ENCODE measurements at places on chromosomes 1 and 21.

DNA sequence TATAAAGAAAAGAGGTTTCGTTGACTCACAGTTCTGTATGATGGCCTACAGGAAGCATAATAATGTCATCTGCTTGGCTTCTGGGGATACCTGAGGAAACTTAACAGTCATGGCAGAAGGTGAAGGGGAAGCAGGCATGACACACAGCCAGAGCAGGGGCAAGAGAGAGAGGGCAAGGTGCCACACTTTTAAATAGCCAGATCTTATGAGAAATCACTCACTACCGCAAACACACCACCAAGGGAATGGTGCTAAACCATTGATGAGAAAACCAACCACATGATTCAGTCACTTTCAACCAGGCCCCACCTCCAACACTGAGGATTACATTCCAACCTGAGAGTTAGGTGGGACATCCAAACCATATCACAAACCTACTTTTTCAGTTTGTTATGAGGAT lies 245.9 kb upstream of the SGIP1 start:
- no peak for DNase-seq

DNA sequence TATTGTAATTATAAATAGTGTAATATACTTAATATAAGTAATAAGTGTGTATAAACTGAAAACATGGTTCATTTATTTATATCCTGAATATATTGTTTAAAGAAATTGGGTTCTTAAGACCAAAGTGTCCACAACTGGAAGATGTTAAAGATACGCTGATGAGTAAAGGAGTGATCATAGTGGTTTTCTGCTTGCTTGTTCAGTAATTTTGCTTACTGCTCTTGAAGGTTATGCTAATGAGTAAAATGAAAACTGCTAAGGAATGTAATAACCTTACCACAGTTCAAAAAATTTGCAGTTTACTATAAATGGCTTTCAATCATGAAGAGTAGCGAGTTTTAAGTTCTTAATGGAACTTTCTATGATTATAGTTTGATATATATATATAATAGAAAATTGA lies 22.0 kb downstream of the DONSON start:
- DNase-seq: no peak

DNA sequence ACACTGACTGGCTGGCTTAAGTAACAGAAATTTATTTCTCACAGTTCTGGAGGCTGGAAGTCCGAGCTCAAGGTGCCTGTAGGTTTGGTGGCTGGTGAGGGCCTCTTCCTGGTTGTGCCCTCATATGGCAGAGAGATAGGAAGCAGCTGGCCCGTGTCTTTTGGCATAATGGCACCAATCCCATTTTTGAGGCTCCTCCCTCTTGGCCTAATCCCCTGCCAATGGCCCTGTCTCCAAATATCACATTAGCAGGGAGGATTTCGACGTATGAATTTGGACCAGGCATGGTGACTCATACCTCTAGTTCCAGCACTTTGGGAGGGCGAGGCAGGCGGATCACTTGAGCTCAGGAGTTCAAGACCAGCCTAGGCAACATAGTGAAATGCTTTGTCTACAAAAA lies 37.4 kb downstream of the AGPAT3 start:
- DNase-seq: no peak

DNA sequence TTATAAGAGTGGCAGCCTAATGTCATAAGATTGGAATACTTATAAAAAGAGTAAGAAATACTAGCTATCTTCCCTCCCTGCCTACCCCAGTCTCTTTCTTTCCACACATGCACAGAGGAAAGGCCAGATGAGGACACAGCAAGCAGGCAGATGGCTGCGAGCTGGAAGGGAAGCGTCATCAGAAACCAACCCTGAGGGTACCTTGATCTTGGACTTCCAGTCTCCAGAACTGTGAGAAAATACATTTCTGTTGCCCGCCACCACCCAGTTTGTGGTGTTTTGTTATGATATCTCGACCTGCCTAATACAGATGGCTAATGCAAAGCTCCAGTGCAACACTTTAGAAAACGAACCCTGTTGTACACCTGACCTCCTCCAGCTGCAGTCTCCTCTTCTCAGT lies 2.3 kb upstream of the OR2C3 start:
- DNase-seq: no peak

- DNase-seq: no peak
Measured at GRCh38 chr1:147618077-147618569, 52.2 kb downstream of the ACP6 start.

GRCh38 chr1:90713741-90714509 lies 3.2 kb downstream of the BARHL2 start:
- no peak for DNase-seq

DNA sequence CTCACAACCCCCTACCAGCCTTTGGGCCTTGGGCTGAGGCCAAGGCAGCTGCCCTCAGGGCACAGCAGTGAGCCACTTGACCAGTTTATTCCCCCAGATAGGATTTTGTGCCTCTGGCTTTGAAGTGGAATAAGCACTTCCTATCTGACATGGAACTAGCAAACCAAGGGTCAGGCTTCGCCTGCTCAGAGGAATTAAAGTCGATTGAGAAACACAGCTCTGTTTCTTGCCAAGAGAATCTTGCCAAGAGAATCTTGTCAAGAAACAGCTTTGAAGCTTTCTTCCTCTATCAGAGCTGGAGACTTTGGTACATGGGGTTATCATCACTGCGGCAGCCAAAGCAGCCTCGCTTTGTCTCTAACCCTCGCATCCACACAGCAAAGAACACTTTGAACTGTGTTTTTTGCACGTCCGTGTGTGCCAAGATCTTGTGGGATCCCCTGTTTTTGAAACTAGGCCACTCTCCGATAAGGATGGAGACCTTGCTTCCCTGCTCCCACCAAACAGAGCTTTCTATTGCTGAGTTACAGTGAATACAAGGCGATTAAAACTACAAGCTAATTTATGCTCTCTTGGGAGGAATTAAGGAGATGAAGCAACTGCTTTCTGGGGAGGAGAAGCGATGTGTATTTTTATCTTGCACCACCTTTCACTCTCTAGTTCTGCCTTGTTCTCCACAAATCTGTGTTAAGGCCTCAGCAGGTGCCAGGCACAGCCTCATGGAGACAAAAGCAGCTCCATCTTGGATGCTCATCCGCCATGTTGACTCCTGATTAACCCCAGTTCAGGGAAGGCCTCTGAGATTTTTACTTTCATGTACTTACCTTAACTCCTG lies 67.3 kb downstream of the RHOU start:
- DNase-seq: peak; percentile 39

DNA sequence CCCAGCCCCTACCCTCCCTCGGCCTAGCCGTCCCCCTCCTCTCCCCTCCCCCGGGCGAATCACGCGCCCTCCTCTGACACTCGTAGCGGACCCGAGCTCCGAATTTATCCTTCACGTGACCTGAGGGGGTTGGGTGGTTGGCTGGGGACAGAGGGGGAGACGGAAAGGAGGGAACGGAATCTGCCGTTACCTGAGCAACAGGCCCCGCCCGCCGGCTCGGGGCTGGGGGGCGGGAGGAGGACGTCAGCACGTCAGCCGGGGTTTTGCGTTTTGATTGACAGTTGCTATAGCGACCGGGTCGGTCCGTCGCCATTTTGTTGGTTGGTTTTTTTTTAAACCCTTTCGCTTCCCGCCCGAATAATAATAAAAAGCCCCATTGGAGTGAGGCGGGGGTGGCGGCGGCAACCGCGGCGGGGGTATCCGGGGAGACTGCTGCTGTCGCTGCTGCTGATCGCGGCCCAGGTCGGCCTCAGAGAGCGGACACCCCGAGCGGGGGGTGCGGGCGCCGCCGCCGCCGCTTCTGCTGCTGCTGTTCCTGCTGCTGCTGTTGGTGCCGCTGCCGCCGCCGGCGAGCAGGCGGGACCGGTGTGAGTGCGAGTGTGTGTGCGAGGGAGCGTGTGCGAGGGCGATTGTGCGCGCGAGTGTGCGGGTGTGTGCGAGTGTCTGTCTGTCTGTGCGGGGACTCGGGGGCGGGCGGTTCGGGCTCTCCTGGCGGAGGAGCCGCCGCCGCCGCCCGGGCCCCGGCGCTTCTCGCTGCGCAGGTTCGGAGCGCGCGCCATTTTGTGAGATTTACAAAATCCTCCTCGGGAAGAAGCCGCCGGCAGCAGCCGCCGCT lies at the start of gene DYRK1A:
Gene DYRK1A, plus strand, starts transcription at position 292 of the 835 bp plus-strand sequence. CDS start 53,602 bp downstream, outside the sequence.
- peak; percentile 99 for DNase-seq

DNA sequence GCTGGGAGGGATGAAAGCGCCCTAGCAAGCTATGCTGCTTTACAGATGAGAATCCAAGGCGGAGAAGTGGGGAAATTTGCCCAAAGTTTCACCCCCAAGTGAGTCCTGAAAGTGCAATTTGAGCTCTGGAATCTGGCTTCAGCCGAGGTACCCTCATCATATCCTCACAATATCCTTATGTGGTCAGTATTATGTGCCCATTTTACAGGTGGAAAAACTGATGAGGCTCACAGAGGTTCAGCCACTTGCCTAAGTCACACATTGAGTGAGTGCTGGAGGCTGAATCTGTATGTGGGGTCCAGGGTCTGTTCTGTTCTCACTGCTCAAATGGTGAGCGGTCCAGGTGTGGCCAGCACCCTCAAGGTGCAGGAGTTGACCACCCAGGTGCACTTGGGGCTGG lies 85.3 kb downstream of the MATN1 start:
- no peak for DNase-seq

GRCh38 chr1:214882616-214883015 lies 199.9 kb upstream of the KCNK2 start:
- DNase-seq: no peak

DNA sequence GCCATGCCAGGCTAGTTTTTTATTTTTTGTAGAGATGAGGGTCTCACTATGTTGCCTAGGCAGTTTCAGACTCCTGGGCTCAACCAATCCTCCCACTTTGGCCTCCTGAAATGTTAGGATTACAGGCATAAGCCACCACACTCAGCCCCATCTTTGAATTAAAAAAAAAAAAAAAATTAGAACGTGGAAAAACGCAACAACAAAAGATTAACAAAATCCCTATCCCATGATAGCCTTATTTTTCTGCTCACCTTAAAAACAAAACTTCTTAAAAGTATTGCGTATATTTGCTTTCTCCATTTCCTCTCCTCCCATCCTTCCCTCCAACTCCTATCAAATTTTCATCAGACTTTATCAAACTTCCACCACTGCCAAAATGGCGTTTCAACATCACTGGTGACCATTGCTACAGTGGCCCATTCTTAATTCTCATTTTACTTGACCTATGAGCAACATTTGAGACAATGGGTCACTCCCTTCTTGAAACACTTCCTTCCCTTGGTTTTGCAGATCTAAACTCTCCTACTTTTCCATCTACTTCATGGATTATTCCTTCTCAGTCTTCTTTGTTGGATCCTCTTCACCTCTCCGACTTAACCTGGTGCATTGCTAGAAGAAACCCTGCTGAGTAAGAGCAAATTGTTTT lies 579 bp upstream of the ZNF684 start:
- no peak for DNase-seq

GRCh38 chr1:4416189-4416588 lies 238.2 kb upstream of the AJAP1 start:
- DNase-seq: no peak

DNA sequence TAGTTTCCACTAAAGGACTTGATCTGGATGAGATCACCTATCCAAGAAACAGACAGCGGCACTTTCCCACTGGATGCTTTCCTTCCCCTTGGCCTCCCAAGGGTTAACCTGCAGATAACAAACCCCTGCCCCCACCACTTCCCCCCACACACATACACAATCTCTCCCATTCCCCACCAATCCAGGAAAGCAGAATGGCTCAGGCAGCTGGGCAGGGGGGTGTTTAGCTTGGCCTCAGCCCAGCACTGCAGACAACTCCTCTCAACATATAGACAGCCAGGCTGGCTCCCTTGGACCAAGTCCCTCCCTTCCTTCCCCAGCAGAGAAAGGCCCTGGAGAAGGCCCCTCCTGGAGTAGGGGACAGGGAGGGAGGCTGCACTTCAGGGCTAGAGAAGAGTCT lies 24.6 kb downstream of the PLEKHA6 start:
- no peak for DNase-seq

- no peak for DNase-seq
Measured at GRCh38 chr1:109826446-109826845, 62.7 kb upstream of the EPS8L3 start.

- no peak for DNase-seq
Measured at GRCh38 chr1:164769486-164770130, 210.6 kb downstream of the PBX1 start.

DNA sequence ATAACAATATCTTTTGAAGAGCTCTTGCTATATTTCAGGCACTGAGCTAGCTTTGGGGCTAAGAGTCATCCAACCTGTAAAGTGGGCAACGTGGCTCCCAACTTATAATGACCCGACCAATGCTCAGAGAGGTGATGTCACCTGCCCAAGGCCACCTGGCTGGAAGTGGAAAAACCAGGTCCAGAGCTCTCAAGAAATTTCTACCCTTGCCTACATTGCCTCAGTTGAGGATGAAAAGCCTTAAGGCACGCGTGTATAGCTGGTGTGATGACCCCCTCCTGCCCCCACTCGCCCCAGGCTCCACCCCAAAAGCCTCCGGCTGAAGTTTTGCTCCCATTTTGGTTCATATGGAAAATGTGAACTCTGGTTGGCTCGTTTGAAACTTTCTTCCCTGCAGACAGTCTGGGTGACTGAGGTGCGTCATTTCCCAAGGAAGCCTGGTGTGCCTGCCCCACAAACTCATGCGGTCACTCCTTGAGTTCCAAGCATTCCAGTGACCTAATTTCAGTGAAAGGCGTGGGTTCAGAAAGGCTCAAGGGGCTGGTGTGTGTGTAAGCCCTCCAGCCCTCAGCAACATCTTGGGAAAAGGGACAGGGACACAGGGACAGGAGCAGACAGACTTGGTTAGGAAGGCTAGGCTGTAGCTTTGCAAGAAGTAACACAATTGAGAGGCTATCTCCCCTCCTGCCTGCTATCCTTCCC lies 20.5 kb downstream of the HTR1D start:
- DNase-seq: no peak

GRCh38 chr1:210901981-210902770 lies 231.8 kb downstream of the KCNH1 start:
- DNase-seq: no peak

GRCh38 chr1:221437926-221438325 lies 304.0 kb downstream of the DUSP10 start:
- DNase-seq: no peak

- no peak for DNase-seq
Measured at GRCh38 chr1:97423403-97423802, 497.4 kb downstream of the DPYD start.

GRCh38 chr1:220924331-220924970 lies 45.2 kb downstream of the HLX start:
- no peak for DNase-seq

DNA sequence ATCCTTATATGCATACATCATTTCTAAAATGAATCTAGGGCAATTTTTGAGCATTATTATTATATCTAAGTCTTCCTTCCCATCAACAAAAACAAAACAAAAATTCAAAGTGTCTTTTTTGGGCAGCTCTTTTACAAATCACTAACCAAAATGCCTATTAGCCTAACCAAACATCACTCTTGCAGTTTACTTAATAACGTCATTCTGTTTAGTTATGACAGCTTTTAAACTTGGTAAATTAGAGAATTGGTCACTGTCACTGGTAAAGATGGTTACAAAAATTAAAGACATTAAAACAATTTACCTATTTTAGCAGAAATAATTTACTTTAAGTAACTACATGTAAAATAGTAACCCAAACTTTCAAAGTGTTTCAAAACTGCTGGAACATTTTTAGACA lies 2.8 kb downstream of the ARHGAP29 start:
- DNase-seq: no peak

Data from Ammon's horn (tissue), 1 donor.